ENCODE measurements at places on chromosomes 5 and 9.

GRCh38 chr5:138874771-138875551, at the start of gene LRRTM2:
Gene LRRTM2, minus strand, starts transcription at chr5:138875335. Its CDS starts 424 bp downstream, at chr5:138874911.
- no peak for DNase-seq

GRCh38 chr9:132842124-132843044, 35.7 kb downstream of the AK8 start:
- no peak for DNase-seq

DNA sequence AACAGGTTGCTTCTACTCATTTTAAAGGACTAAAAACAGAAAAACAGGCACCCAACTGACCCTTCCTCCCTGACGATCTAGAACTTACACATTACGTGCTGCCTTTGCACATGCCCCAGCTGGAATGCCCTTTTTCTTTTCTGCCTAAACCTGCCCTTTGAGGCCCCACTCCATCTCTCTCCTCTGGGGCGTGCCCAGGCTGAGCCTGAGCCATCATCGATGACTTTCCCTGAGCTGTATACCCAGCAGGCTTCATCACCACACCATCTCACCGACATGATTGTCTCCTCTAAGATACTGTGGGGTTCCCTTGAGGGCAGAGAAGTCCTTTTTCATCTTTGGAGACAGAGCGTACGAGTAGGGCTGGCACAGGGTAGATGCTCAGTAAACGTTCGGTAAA, 24.1 kb upstream of the GABBR2 start:
- no peak for DNase-seq

DNA sequence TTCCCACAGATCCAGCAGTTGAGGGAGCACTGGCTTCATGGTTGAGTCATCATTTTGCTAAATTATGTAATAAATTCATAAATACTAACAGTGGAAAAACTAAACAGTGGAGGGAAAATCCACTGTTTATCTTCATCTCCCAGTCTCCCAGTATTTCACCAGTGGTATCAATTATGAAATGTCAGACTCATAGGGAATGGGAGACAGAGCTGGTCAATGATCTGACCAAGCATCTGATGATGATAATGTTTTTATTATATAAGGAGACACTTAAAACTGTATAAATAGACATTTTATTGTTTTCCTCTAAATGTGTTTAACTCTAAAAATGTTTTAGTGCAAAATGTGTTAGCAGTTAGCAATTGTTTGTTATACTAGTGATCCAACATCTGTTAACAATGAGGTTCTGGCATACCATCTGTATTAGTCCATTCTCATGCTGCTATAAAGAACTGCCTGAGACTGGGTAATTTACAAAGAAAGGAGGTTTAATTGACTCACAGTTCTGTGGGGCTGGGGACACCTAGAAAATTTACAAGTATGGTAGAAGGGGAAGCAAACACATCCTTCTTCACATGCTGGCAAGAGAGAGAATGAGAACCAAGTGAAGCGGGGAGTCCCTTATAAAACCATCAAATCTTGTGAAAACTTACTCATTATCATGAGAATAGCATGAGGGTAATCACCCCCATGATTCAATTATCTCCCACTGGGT, 11.8 kb upstream of the REEP5 start:
- DNase-seq = no peak

DNA sequence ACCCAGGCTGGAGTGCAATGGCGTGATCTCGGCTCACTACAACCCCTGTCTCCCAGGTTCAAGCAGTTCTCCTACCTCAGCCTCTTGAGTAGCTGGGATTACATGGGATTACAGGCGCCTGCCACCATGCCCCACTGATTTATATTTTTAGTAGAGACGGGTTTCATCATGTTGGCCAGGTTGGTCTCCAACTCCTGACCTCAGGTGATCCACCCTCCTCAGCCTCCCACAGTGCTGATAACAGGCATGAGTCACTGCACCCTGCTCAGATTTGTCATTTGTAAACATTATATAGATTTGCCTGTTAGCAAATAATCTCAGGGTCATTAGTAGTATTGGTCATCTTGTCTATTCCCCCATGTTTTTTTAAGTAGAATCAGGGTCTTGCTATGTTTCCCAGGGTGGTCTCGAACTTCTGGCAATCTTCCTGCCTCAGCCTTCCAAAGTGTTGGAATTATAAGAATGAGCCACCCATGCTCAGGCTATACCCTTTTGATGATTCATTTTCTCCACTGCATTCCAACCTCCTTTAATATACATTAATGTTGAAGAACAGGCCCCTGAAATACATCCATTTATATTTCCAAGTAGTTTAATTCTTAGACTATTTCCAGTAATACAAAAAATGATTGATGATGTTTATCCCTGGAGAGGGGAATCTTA, 17.3 kb downstream of the CENPH start:
- DNase-seq = no peak
